ENCODE measurements at places on chromosomes 4 and X.
A peak's percentile ranks its signal among the peaks of the same experiment; 100 is the strongest.

- DNase-seq = no peak
These were observed 307.7 kb upstream of the ARSJ start for GRCh38 chr4:114287079-114287696.

DNA sequence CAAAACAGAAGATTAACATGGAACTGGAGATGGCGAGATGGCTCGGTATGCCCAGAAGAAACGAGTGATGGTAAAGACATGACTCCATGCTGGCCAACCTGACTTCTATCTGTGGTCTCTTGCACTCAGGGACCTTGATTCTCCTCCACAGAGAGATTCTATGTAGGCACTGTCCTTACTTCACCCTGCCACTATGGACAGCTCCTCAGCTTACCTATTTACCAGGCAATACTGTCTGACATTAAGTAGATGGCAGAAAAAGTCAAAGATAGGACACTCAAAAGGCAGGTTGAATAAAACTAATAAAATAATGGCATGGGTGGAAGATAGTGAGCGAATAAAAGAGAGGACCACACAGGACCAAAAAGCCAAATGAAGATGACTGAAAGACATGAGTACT, 35.2 kb upstream of the NDNF start:
- DNase-seq = no peak

GRCh38 chrX:153937056-153937455, 2.2 kb upstream of the NAA10 start:
- no peak for DNase-seq

DNA sequence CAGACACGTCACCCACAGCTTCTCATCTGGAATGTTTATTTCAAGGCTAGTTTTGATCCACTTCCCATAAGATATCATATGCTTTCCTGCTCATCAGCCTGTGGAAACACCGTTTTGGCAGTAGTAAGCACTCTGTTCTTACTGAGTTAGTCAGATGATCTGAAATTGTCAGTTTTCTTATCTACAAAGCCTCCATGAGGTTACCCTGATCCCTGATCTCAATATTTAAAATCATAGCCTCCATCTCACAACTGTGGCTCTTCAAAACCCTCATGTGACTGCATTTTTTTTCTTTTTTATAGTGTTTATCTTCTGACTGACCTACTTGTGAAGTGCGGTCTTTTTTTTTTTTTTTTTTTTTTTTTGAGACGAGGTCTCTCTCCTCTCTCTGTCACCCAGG, 22.7 kb downstream of the BST1 start:
- no peak for DNase-seq

DNA sequence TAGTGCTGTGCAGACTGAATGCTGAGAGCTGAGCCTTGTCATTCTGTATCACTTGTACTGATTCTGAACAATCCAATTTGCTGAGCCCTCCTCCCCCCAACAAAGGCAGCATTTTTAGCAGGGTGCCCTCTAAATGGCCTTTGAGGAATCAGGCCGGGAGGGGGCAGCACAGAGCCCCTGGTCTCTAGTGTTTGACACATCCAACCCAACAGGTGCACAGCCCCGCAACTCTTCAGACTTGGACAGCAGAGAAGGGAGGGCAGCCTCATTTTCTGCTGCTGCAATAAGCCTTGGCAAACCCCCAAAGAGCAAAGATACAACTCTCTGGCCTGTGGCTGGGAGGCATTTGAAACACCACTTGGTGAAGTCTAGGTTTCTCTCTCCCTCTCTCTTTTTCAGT, 3.4 kb downstream of the ATP1B4 start:
- peak; percentile 6 for DNase-seq

GRCh38 chr4:142041788-142042187, 405.4 kb downstream of the IL15 start:
- no peak for DNase-seq

DNA sequence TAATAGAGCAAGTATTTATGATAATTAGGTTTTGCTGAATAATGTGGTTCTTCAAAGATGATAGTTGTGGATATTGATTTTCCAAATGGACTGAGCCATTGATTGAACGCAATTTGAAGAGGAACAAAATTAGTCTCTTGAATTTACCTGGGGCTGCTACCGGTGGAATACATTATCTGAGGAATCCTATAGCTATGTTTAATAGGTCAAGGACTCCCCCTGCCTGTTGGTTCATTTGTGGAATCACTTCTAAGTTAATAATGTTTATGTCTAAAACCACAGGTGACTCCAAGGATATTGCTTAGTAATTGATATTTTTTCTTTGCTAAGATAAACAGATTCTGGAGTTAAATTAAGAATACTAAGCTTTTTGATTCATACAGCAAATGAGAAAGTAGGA, 576.0 kb upstream of the PABPC4L start:
- DNase-seq = no peak

- DNase-seq = no peak
These were observed 350.9 kb downstream of the PCDH18 start for GRCh38 chr4:137181293-137181899.

- no peak for DNase-seq
These were observed 61.1 kb downstream of the MAOA start for GRCh38 chrX:43717161-43717560.

- DNase-seq = no peak
These were observed 58.0 kb downstream of the FUNDC1 start for GRCh38 chrX:44484607-44485146.

GRCh38 chr4:47101453-47101852, 70.1 kb downstream of the GABRB1 start:
- DNase-seq = no peak

- DNase-seq = no peak
These were observed 93.4 kb downstream of the FRAS1 start for GRCh38 chr4:78150543-78150864.

GRCh38 chr4:67549123-67549522, 3.8 kb upstream of the CENPC start:
- no peak for DNase-seq

GRCh38 chr4:76219299-76220055, 5.9 kb upstream of the SCARB2 start:
- DNase-seq = no peak

DNA sequence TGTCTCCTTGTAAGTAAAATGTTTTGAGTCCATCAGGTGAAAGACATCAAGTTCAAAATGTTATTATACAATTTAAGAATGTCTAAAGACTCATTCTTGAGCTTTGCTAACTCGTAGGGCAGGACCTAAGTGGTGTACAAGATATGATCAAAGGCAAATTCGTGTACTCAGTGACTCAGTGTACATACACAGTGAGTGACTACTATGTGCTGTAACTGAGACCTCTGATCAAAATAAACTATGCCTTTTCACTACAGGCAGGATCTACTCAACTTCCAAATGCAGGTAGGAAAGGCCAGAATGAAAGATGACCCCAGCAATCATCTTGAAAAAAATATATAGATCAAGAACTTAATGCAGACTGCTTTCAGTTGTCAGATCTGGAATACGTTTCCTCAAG, 49.9 kb downstream of the ADGRG2 start:
- DNase-seq = no peak

DNA sequence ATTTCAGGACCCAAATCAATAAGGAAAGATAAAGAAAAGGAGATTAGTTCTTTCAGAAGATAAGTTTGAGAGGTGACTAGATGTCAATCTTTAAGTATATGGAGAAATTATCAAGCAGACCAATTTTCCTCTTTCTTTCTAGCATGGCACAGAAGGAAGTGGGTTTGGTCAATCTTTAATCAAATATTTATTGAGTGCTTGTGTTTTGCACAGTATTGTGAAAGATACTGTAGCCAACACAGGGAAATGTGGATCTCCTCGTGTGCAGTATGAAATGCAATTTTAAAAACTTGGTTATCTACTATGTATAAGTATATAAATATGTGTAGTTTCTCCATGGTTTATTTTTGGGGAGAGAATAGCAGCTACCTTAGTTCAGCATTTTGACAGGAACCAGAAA, 655.2 kb downstream of the RAPGEF2 start:
- no peak for DNase-seq
